ENCODE measurements at places on chromosomes 16 and 17.

DNA sequence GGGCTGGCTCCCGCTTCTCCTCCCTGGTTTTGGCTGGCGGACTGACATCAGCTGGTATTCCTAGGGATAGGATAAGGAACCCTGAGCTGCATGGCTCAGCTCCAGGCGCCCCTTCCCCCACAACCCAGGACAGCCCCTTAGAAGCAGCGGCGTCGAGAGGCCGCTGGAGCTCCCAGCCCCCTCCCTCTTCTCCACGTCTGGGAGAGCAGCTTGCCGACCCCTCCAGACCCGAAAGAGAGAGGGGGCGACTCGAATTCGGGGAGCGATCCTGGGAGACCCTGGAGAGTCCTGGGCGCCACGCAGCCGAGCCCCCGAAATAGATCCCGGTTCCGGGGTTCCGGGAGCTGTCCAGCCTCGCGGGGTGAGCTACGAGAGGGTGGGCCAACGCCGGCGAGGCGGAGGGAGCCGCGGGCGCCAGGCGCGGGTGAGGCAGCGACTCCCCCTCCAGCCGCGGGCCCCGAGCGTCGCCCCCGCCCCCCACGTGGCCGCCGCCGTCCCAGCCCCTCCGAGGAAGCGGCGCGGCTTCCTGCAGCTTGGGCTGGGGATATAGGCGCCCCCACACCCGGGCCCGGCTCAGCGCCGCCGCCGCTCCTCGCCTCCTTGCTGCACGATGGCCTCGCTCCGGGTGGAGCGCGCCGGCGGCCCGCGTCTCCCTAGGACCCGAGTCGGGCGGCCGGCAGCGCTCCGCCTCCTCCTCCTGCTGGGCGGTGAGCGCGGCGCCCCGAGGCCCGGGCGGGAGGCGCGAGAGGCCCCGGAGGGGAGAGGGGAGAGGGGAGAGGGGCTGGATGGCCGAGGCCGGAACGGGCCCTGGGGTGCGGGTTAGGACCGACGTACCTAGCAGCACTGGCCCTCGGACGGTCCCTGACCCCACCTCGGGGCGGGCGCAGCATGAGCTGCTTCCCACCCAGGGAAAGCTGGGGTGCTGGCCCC lies at the start of gene RAMP2:
TSS of gene RAMP2 (plus strand) at position 576 of the 930 bp plus-strand sequence. CDS start at position 611, 35 bp downstream.
- DNase-seq, result no peak

GRCh38 chr16:11402051-11402744 lies 56.9 kb downstream of the RMI2 start:
- DNase-seq, result no peak

- no peak for DNase-seq
Observed at GRCh38 chr17:44906010-44906646, 6.9 kb upstream of the EFTUD2 start.

DNA sequence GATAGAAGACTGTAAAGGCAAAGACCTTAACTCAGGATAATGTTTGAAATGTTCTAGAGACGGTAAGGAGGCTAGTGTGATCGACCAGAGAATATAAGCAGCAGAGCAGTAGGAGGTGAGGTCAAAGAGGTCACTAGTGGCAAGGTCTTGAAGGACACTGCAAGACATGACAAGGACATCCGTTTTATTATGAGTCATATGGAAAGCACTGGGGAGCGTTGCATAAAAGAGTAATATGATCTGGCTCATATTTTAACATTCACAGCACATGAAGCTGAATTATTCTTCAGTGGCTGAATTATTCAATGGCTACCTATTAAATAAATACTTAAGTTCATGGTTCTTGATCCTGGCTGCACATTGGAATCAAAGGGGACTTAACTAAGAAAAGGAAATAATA lies 123.7 kb downstream of the SOX9 start:
- DNase-seq, result no peak
